ENCODE measurements at places on chromosomes 13 and 19.

DNA sequence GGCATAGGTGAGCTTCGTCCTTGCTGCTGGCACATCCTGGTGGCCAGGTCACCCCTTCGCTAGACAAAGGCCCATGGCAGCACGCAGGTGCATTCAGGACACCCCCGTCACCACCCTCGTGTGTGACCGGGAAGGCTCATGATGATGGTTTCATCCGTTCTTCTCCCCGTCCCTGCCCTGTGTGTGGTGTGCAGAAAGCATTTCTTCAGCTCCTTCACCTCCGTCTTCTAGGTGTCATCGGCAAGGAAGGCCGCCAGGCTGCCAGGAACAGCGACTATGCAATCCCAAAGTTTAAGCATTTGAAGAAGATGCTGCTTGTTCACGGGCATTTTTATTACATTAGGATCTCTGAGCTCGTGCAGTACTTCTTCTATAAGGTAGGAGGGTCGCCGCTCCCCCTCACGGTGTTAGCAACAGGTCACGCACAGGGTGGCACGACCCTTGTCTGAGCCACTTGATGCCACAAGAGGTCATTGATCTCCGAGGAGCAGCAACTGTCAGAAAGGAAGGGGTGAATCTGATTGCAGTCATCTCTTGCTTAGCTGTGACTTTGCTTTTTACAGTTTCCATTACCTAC, 111.0 kb upstream of the MCF2L start:
- DNase-seq: no peak

DNA sequence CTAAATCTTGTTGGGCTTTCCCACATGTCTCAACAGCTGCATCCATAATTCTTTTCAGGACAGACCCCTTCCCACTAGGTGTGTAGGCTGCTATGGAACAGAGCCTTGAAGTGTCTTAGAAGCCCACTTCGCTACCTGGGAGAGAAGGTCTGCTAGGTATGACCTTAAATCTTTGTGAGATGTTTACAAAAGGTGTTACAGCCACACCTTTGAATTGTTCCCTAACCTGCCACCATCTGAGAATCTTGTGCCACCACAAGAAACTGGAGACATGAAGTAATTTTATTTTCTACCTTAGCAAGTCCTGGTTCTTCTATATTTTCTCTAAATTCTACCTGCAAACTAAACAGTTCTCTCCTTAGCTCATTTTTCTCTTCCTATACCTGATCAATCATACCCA, 67.4 kb upstream of the IL17D start:
- DNase-seq: no peak

GRCh38 chr13:50126993-50127725, 111.9 kb downstream of the KCNRG start:
- DNase-seq: peak; percentile 63

DNA sequence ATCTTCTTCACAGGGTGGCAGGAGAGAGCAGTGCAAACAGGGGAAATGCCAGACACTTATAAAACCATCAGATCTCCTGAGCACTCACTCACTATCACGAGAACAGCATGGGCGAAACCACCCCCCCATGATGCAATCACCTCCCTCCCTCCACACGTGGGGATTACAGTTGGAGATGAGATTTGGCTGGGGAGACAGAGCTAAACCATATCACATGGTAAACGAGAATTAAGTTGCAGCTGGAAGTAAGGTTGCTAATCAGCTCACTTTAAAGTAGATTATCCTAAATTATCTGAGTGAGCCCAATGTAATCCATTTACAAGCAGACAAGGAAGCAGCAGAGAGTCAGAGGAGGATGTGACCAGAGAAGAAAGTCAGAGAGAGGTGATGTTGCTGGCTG, 102.2 kb upstream of the IPO5 start:
- DNase-seq: no peak

DNA sequence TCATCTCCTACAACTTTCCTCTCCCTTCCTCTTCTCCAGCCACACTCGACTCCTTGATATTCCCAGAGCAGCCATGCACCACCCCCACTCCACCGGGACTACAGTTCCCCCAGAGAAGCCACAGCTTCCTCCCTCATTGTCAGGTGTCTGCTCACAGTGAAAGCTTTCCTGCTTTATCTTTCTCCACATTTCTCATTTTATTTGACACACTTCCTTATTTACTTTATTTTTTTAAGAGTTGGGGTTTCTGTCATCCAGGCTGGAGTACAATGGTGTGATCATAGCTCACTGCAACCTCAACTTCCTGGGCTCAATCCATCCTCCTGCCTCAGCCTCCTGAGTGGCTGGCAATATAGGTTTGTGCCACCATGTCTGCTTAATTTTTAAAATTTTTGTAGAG, 464.6 kb downstream of the MYO16 start:
- DNase-seq: no peak

DNA sequence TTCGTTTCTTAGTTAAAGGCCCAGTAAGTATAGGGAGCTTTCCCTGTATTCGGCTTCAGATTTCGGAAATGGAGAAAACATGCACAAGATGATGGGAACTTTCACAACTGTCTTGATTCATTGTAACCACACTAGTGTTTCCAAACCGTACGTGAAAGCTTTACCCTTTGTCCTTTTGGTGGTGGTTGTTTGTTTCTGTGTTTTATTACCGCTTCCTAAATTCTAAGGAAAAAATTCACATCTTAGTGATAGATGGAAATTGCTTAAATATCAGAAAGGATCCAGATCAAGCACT, 504 bp upstream of the VWA8 start:
- no peak for DNase-seq

- peak; percentile 53 for DNase-seq
Observed at GRCh38 chr19:1213391-1214286, 8.1 kb downstream of the STK11 start.

Measured in stimulated activated CD4-positive, alpha-beta T cell treated with anti-CD3 and anti-CD28 coated beads, Interleukin-4, amount 100 ng/mL, for 24 hours (primary cell).